ENCODE measurements at places on chromosomes 5 and 9. TPM values are rescaled to one million over a fixed set of nuclear protein-coding genes. Genes with fewer than 3 reads are reported as not detected.
A peak's percentile ranks its signal among the peaks of the same experiment; 100 is the strongest.

PPP3R2 gene
- total RNA-seq: not detected

GRCh38 chr9:7363777-7364477 is 435.7 kb downstream of the DMAC1 start:
- no peak for DNase-seq

GRCh38 chr5:1097381-1097987 is 14.4 kb downstream of the SLC12A7 start:
- no peak for DNase-seq

DNA sequence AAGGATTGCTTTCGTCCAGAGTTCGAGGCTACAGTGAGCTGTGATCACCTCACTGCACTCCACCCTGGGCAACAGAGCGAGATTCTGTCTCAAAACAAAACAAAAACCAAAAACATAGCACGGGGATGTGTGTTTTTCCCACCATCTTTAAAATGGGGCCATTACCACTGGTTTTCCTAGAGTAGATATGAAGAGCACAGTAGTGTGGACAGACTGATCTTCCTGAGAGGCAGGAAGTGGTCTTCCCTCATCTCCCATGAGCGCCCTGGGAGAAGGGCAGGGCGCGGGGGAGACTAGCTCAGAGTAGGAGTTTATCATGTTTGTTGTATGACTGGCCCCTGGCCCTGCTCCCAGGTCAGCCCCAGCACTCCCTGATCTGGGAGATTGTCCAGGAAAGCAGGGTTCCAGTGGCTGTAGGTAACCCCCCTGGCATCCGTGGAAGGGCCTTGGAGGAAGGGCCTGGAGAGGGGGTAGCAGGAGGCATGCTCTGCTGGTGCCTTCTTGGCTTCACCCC is 2.3 kb downstream of the SUSD3 start:
- DNase-seq: no peak

TMEM215 gene
- total RNA-seq: not detected

- DNase-seq: no peak
Measured at GRCh38 chr5:148833122-148833521, 6.7 kb downstream of the ADRB2 start.

- DNase-seq: no peak
Measured at GRCh38 chr9:16221366-16221765, 649.1 kb downstream of the BNC2 start.

LIFR gene
- total RNA-seq: 119 TPM

- no peak for DNase-seq
Measured at GRCh38 chr5:10537624-10538023, 26.2 kb upstream of the ANKRD33B start.

GRCh38 chr5:147098233-147098790 is 136.5 kb upstream of the STK32A start:
- DNase-seq: peak; percentile 44

GRCh38 chr9:11805969-11806368 is 887.2 kb upstream of the TYRP1 start:
- DNase-seq: no peak

- DNase-seq: peak; percentile 69
Measured at GRCh38 chr5:56819060-56819881, 3.9 kb downstream of the MAP3K1 start.

DNA sequence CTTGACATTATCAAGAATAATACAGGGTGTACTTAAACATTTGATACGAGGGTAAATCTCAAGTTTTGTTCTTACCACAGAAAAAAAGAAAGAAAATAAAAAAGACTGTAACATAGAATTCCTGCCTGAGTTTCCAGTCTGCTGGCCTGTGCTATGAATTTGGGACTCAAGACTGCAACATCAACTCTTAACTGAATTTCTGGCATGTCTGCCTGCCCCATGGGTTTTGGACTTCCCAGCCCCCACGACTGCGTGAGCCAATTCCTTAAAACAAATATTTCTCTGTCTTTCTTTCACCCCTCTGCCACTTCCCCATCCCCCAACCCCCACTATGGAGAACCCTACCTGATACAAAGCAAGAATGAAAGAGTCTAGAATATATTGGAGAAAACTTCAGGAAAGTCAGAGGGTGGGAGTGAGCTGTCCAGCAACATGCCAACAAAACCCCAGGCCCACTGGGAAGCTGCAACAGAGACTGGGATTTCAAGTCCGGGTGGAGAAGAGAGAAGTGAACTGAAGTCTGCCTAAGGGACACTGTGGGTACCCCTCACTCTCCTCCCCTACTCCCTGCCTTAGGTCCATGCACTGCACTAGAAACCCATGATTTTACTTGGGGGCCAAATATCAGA is 43.0 kb downstream of the MARCHF3 start:
- DNase-seq: no peak

PCDHGB3 gene
- 3.6 TPM for total RNA-seq

DNA sequence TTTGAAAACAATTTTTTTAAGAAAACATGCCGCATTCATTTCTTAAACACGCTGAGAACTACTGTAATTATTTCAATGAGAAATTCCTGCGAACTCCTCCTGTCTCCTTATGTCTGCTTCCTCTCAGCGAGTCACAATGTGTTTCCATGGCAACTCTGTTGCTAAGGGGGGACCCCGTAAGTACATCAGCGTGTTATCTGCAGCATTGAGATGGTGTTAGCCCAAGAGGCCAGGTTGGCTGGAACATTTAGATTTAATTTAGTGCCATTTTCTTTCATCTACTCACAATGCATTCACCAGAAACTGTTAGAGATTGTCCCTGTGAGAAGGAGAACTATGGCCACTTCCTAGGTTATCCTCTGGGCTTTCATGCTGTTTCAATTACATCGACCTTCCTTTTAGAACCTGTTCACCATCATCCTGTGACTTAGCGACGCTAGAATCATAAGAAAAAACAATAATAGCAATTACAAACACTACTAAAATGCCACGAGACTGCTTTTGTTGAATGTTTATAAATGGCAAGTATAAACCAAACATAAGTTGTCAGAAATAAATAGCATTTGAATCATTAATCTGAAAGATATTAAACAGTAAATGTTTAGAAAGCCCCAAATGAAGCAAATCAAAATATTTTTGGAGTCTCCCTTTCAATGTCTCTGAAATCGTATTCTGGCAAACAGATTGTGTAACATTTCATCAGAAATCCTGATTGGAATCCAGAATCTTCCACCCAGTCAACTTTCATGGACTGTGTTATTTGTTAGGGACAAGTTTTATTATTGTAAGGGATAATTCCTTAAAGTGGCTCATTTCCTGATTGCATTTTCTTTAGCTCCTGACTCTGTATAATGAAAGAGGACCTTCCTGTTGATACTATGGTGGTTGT is 39.7 kb upstream of the SHC3 start:
- no peak for DNase-seq

DNA sequence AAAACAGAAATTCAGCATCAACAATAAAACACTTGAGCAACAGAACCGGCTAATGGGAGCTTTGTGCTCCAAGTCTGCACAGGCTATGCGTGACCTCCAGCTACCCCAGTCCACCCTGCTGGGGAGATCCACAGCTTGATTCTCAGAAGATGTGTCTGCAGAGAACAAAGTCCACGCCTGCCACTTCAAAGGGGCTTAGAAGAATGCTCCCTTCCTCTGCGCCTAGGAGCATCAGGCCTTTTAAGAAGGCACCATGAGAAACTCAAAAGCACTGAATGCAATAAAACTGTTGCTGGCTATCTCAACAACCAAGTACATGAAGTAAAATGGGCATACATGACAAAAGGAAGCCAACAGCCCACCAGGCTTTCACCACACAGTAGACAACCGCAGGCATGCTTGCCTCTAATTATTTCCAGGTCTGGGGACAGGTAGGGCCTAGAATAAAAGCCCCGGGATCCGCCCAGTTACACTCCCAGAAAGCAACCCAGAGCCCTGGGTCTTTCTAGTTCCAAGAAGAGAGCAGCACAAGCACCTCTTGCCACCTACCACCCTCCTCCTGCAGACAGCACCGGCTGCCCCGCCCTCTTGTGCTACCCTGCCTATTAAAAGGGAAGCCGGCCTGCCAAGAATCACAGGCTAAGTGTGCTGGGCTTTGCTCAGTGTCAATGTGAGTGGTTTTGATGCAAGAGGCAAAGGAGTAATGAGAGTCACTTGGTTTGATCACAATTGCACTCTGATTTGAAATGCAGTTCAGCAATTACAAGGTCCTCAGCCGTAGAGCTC is 123.2 kb downstream of the SPOCK1 start:
- no peak for DNase-seq

DNA sequence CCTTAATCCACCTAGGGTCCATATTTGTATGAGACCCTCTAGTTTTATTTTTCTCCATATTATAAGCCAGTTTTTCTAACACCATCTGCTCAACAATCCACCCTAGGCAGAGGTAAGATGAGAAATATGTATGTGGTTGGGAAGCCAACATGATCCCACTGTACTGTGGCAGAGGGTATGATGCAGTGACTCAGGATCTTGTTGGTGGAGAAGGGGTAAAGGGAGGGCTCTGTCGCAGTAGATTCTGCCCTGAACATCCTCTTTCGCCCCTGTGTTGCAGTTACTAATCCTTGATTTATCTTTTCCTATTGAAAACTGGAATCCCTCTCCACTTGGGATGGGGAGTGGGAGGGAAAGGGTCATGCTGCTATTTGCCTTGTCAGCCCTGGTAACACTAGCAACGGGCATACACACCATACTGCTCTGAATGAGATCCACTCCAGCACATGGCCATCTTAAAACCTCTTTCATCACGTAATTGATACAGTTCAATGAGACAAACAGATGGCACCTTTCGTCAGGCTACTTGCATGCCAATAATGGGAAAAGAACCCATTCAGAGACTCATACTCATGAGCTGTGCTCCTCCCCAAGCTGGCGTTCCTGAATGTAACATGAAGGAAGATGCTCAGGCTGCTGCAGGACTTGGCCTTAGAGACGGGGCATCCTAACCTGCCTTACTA is 63.0 kb downstream of the ADAMTS12 start:
- no peak for DNase-seq

DNA sequence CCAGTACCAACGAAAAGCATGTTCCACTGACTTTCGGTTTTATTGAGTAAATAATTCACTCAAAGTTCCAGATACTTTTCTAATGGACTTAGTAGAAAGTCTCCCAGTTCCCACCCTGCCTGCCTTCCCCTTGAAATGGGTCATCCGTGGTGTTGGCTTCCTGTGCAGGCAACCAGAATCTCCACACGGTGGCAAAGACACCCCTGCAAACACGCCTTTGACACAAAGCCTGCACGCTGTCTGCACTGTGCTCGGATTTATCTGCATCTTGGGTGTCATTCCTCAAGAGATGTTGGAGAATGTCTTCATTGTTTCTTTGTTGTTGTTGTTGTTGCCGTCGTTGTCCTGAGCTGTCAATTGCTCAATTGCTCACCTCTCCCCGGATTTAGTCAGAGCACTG is 150.0 kb upstream of the IRX2 start:
- DNase-seq: no peak

- DNase-seq: no peak
Measured at GRCh38 chr5:61029456-61030162, 84.6 kb downstream of the NDUFAF2 start.

- DNase-seq: peak; percentile 86
Measured at GRCh38 chr9:128001779-128002298, 21.1 kb upstream of the EEIG1 start.

PANK3 gene
- total RNA-seq: 66.2 TPM

GRCh38 chr9:77016526-77017504 is 2.6 kb upstream of the FOXB2 start:
- no peak for DNase-seq

FOXI1 gene
- not detected for total RNA-seq

- no peak for DNase-seq
Measured at GRCh38 chr5:173902334-173902733, 14.2 kb downstream of the CPEB4 start.

DNA sequence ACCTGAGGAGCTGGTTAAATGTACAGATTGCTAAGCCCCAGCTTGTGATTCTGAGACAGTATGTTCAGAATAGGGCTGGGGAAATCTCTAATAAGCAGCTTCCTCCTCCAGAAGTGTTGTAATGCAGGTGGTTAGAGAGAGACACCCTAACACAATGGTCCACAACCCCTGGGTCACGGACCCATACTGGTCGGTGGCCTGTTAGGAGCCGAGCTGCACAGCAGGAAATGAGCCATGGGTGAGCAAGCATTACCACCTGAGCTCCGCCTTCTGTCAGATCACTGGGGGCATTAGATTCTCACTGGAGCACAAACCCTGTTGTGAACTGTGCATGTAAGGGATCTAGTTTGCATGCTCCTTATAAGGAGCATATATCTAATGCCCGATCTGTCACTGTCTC is 61.8 kb downstream of the SLC36A1 start:
- DNase-seq: peak; percentile 51

CCDC180 gene
- total RNA-seq: 0.37 TPM

- no peak for DNase-seq
Measured at GRCh38 chr5:146284016-146284415, 54.6 kb upstream of the POU4F3 start.

- DNase-seq: no peak
Measured at GRCh38 chr5:57491369-57491965, 8.9 kb upstream of the ACTBL2 start.

ZNF658 gene
- 5.3 TPM for total RNA-seq

DELE1 gene
- total RNA-seq: 81.7 TPM

DNA sequence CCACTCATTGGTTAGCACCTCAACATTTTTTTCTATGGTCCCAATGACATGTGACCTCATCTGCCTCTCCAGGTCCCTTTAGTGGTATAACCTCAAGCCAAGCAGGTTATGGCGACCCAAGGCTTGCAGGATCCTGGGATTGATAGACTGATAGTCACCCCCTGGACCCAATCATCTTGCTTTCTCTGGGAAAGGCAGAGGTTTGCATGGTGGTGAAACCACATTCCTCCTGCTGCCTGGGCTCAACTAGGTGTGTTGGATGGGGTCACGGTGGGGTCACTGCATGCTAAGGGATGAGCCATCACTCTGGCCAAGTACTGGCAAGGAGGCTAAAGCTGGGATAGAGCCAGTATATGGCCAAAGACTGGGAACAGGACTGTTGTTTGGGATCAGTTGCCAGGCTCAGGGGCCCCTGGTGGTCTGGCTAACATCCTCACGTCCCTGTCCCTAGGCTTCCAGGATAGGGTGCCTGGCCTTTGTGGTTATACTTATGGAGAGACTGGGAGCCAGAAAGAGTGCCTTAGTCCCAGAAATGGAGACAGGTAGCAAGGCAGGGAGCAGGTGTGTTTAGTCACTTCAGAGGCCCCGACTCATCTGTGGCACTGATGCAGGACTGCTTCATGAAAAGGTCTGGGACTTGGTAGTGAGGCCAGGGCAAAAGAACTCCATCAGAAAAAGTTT is 4.6 kb upstream of the SMIM32 start:
- no peak for DNase-seq

DNA sequence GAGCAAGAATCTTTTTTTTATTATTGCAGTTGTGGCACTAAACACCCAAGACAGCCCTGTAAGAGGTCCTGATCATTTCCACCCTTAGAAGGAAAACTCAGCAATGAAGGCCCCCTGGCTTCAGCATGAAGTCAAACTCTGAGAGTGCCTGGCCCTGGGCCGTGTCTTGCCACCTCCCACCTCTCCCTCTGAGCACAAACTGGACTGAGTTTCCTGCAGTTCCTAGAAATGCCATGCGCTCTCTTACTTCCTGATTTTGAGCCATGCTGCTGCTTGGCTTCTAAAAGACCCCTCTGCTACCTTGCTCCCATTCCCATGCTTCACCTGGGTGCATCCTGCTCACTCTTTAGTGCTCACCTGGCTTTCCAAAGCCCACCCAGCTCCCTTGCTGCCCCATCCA is 140.4 kb upstream of the KLF9 start:
- DNase-seq: no peak
